ENCODE measurements at places on chromosomes 7 and 10.

DNA sequence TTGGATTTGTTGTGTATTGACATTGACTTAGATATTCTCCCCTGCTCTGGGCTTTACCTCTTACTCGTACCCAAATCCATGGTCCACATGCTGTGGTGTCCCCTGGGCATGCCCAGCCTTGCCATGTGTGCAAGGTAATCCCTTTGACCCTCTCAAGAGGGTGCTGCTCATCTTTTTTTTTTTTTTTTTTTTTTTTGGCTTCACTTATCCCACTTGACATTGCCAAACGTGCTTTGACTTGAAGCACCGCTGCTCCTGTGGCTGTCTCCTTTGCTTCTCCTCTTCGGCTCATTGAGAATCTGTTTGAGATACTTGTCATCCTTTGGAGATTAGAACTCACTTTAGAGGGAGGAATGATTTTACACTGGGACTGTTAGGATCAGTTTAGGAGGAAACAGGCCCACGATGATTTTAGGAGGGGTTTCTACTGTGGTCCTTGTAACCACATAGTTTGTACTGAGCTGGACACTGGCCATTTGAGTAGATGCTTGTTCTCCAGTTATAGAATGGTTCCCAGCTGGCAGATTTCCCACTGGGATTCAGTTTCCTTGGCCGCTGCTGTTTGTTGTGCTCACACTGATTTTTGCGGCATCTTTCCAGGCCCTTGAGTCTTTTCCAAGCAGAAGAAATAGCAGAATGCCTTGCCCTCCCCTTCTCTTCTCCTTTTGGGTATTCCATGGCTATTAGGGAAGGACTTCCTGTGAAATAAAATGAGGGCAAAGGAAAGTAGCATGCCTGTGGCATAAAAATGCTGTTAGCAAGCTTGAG, 184.8 kb downstream of the AUTS2 start:
- no peak for DNase-seq

- DNase-seq: peak; percentile 7
Measured at GRCh38 chr10:113411456-113411855, 141.4 kb upstream of the HABP2 start.

DNA sequence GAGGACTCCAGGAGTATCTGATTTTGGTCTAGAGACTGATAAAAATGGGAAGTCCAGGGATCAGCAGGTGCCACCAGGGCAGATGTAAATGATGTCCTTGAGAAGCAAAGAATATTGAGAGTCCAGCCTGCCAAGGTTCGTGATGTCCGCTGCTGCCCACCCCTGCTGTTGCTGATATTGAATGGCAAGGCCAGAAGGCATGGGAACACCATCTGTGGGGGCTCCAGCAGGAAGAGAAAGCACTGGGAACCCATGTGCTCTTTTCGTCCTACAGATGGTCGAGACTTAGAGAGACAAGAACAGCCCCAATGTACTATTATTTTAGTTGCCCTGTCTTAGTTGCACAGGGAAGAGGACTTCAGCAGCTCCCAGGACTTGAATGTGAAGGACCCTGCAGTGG, 363.9 kb downstream of the GALNT17 start:
- DNase-seq: no peak

DNA sequence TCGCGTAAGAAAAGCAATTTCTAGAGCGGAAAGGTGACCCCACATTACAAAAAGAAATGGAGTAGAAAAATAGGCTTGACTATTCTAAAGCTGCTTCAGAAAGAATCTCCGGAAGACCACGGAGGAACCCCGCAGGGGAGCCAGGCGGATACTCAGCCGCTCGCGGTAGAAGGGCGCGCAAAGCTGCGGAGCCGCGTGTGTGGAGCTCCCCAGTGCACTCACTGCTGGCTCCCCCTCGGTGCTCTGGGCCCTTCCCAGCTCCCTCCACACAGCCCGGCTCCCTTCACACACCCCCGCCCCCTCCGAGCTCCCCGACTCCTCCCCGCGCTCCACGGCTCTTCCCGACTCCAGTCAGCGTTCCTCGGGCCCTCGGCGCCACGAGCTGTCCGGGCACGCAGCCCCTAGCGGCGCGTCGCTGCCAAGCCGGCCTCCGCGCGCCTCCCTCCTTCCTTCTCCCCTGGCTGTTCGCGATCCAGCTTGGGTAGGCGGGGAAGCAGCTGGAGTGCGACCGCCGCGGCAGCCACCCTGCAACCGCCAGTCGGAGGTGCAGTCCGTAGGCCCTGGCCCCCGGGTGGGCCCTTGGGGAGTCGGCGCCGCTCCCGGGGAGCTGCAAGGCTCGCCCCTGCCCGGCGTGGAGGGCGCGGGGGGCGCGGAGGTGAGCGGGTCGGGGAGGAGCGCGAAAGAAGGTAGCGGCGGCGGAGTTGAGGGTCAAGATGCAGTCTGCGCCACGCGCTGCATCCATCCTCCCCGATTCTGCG, at the start of gene STEAP2:
Gene STEAP2 (plus strand): TSS at position 350 of the 758 bp plus-strand sequence. CDS start 13,343 bp downstream, outside the sequence.
- peak; percentile 88 for DNase-seq

- DNase-seq: peak; percentile 78
Measured at GRCh38 chr7:106736508-106737201, 75.7 kb upstream of the CCDC71L start.

DNA sequence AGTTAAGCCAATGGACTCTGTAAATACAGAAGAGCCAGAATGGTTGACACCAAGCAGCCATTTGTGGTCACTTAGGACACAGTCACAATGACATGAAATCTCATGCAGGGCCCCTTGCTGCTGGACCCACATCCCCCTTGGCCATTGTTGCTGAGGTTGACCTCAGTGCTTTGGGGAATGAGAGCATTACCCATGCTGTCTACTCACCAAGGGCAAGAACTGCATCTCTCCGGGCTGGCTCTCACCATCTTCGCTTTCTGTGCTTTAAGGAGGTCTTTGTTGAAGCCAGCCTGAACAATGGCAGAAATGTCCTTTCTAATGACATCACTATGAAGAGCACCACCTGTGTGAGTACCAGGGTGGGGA, 30.1 kb upstream of the ZNF488 start:
- DNase-seq: no peak

- DNase-seq: no peak
Measured at GRCh38 chr7:1397491-1398327, 61.6 kb downstream of the MICALL2 start.

GRCh38 chr10:77949167-77949566, 22.6 kb upstream of the DLG5 start:
- DNase-seq: peak; percentile 87

DNA sequence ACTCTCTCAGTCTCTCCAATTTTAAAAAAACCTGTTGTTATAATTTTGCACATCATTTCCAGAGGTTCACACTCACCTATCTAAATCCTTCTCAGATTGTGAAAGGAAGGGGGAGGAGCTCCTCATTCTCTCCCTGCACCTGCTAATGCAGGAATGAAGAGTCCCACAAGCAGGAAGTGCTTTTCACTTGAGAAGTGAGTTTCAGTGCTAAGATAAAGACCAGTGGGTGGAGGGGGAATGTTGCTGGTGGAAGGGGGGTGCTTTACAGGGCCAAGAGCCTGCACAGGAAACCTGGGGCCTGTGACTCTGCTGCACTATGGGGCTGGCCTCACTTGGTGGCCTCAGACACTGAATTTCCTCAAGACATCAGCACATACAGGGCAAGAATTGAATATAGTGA, 176.4 kb downstream of the PTPN20 start:
- DNase-seq: no peak

All from KBM-7 (cell line).